Stimulated activated CD4-positive, alpha-beta T cell treated with anti-CD3 and anti-CD28 coated beads, Interleukin-2, amount 100 ng/mL, for 4 hours (primary cell): ENCODE measurements at places on chromosomes 13 and 19.

GRCh38 chr13:83515268-83516015 lies 366.8 kb downstream of the SLITRK1 start:
- no peak for DNase-seq

GRCh38 chr13:113533161-113533840 lies 42.8 kb upstream of the DCUN1D2 start:
- no peak for DNase-seq

GRCh38 chr19:35596366-35596999 lies 10.5 kb downstream of the PMIS2 start:
- DNase-seq: no peak

DNA sequence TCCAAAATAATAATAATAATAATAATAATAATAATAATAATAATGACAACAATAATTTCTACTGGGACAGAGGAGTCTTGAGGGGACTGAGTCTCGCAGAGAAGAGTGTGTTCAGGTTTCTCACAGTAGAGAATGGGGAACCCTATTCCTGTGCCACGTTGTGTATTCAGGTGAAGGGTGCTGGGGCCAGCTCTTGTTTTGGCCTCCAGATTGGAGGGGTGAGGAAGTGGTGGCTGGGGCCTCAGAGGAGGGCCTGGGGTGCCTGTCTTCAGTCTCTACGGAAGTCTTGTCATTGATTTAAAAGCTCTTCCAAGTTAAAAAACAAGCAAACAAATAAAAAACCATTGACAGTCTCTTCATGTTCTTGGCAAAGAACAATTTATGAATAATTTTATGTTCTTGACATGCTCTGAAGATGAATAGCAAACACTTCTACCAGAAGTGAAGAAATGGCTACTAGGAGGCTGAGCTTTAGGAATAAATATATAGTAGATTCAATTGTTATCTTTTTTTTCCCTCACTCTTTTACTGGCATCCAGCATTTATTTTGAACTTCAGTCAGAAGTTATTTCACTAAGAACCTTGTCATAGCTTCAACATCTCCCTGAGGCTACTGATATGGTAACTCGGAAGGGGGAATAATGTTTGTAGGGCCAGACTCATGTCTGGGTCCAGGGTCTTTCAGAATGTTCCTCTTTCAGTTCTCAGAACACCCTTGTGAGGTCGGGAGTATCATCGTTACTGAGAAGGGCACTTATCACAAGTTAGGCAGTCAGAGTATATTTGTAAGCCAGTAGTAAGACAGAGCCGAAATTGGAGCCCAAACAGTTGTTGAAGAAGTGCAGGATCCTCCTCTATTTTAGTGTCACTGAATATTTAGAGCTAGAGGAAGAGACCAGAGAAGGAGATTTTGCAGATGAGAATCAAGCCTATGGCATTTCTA lies 13.1 kb downstream of the LRCH1 start:
- DNase-seq: no peak

DNA sequence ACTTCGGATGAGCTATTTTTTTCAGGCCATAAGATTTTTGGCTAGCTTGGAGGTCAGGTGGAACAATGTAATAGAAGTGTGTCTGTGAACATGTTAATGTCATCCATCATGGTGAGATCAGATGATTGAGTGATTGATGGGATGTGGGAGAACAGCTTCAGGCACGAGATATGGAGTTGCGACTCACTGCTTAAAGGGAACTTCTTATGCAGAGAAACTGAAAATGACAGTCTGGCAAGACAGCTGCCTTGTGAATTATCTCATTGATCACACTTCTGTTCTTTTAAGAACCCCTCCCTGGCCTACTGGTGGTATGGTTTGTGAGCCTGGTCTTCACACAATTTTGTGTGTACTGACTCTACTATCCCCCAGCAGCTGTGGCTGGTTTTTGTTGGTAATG lies 96.0 kb downstream of the OLFM4 start:
- no peak for DNase-seq

DNA sequence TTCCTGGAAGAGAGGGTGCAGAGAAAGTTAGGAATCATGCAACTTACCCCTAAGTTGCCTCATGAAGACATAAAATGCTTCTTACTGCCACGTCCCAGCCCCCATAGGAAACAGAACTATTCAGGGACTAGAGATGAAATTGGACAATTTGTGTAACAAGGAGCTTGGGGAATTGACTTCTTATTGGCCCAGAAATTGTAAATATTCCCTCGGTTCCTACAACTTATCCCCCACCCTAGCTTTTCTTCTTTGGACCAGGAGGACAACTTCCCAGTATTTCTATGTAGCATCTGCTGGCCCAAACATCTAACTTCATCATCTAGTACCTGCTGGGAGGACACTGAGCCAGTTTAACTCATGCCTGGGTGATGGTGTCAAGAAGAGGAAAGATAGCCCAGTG lies at the start of gene OR1M1:
TSS of gene OR1M1 (plus strand) at position 301 of the 400 bp plus-strand sequence. CDS start 6,184 bp downstream, outside the sequence.
- DNase-seq: no peak

GRCh38 chr19:15173746-15174404 lies 26.9 kb downstream of the NOTCH3 start:
- DNase-seq: no peak

- DNase-seq: peak; percentile 98
These were observed 338 bp upstream of the UBE2M start for GRCh38 chr19:58558623-58559274.

- no peak for DNase-seq
These were observed 490 bp downstream of the ITPKC start for GRCh38 chr19:40717325-40717879.

DNA sequence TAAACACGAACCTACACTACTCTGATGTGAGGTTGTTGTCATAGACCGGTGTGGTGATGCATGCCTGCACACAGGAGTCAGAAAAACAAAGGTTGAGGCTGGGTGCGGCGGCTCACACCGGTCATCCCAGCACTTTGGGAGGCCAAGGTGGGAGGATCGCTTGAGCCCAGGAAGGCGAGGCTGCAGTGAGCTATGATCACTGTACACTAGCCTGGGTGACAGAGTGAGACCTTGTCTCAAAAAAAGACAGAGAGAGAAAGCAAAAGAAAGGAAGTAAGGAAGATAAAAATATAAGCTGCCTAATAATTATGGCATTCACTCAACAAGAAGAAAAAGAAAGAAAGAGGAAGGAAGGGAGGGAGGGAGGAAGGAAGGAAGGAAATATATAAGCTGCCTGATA lies 9.3 kb downstream of the GP6 start:
- DNase-seq: no peak

GRCh38 chr19:13033819-13034611 lies 38.7 kb downstream of the NFIX start:
- DNase-seq: no peak

GRCh38 chr19:47305309-47305751 lies 4.3 kb upstream of the C5AR1 start:
- DNase-seq: peak; percentile 26

DNA sequence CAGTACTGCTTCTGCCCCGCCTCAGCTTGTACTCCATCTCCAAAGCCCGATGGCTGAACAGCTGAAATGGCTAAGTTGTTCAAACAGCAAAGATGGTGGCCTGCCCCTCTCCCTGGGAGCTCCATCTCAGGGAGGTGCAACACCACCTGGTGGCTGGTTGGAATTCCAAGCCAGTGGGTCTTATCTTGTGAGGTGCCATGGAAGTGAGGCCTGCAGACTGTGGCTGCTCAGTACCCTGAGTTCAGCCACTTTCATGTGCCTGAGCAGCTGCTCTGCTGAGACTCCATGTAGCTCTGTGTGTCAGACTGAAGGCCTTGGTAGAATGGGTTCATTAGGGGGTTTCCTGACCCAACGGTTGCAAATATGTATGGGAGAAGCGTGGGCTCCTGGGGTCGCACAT lies 67.3 kb upstream of the SPRY2 start:
- no peak for DNase-seq

- no peak for DNase-seq
These were observed 23.9 kb upstream of the SPART start for GRCh38 chr13:36370108-36370429.

GRCh38 chr13:29537736-29538651 lies 57.5 kb downstream of the SLC7A1 start:
- no peak for DNase-seq

- DNase-seq: no peak
These were observed 8.4 kb downstream of the KANK3 start for GRCh38 chr19:8334458-8335342.

- no peak for DNase-seq
These were observed 86.1 kb downstream of the EDNRB start for GRCh38 chr13:77832339-77833100.

GRCh38 chr13:100611678-100612492 lies 23.3 kb upstream of the GGACT start:
- no peak for DNase-seq

DNA sequence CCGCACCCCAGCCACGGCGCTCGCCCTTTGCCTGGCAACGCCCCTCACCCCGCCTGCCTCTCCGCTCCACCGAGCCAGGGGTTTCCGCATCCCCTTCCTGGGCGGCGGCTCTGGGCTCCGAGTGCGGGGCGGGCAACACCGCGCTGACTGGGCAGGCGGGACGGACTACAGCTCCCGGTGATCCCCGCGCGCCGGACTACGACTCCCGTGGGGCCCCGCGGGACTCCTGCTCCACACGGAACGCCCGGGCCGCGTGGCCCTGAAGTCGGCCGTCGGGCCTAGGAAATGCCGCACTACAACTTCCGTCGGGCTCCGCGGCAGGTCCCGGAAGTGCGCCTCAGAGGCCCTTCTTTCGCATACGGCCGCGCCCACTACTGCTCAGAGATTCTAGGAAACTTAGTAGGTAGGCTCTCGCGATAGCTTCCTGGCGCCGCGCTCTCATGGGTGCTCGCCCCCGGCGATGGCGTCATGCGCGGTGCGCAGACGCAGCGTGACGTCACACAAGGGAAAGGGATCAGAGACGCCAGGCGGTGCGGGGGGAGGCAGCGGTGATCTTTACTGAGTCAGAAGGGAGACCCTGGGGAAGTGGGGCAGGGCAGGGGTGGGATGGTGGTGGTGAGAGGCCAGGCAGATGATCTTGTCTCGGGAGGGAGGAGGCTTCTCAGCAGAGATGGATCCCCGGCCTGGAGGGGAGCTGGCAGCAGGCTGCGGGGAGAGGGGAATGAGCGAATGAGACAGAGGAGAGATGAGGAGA lies at the start of gene JOSD2:
TSS of gene JOSD2 (minus strand) at position 123 of the 754 bp plus-strand sequence. CDS start 760 bp downstream, outside the sequence.
- DNase-seq: peak; percentile 98
